ENCODE measurements at places on chromosomes 12 and 14. TPM values are rescaled to one million over a fixed set of nuclear protein-coding genes. Genes with fewer than 3 reads are reported as not detected.

DNA sequence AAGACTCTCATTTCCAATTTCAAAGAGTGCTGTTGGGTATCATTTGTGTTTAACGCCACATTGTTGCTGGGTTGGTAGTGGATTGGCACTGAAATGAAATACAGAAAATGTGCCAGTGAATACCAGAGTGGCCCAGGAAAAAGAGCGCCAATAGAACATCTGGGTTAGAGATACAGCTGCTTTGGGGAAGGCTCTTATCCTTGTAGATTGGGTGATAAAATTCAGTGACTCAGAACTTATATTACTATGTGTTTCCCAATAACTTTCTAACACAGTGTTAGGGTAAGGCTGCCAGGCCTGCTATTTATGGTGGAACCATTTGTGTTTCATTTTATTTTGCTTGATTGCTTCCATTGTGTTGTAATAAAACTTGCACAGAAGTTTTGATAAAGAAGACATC, 168.2 kb upstream of the SSTR1 start:
- DNase-seq = no peak

DNA sequence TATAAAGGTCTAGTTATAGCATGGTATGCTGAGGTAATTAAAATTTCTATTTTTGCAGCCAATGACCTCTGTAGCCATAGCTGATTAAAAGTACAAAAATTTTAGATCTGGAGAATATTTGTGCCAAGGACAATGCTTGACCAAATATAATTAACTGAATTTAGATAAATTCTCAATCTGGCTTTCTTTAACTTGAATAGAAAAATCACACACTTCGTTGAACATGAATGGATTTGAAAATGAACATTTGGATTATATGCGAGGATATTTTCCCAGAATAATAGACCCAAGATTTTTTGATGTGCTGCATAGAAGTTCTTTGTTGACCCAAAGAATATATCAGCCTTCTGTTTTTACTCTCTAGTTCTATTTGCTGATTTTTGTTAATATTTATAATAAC, 38.4 kb upstream of the G2E3 start:
- no peak for DNase-seq

DNA sequence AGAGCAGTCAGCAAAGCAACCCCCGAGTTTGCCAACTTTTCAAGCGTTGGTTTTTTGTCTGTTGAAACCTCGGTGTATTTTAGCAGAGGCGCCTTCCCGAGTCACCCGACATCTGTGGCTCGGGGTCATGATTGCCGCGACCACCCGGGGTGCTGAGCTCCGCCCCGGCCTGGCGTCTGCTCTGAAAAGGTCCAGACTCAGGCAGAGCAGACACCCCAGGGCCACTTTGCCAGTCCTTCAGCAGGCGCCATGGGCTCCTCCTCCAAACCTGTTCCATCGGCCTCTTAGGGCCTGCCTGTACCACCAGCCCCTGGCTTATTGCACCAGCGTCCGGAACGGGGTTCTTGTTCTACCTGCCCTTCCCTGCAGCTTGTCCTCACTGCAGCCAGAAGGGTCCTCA, 19.1 kb downstream of the ANKRD9 start:
- DNase-seq = no peak

DNA sequence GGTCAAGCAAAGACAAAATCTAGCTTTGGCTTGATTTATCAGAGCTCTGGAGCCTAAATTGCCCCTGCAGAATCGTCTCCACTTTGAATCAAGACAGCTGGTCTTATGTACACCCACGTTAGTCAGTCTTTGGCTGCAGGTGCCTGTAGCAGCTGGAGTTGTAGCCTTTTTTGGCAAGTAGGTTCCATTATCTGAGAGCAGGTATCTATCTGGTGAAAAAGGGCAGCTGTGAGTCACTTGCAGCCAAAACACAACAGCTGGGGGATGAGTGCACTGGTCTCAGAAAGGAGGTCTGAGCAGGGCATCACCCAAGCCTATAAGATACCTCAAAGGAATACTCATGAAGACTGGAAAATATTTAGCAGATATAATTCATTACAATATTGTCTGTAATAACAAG, 43.6 kb upstream of the KCNH5 start:
- no peak for DNase-seq

- DNase-seq = no peak
Observed at GRCh38 chr14:102403028-102403427, 40.3 kb downstream of the TECPR2 start.

Gene PHC1
- 8.5 TPM for total RNA-seq

Measured in left colon (tissue), 2 donors.